ENCODE measurements at places on chromosomes 6 and 20.

- DNase-seq: no peak
Measured at GRCh38 chr20:7695635-7696034, 244.6 kb downstream of the HAO1 start.

- DNase-seq: no peak
Measured at GRCh38 chr6:156780962-156781853, 4.0 kb downstream of the ARID1B start.

DNA sequence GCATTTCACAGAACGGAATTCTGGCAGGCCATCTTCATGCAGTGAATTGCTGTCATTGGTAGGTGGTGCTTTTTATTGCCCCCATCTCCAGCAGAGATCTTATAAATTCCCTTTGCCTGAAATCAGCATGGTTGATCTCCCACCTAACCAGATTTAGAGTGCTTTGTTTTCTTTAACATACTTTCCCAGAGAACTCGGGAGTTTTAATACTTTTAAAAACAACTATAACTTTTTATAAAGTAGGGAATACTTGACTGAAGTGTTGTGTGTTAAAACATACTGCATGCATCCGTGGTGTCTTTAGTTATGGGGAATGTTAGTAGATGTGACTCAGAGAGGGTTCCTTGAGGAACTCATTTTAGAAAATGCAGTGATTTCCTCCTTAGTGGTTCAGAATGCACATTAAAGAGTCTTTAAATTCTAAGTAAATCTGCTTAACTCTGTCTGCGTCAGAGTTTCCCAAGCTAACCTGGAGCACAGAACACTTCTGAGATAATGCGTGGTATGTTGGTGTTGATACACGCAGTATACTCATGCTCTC is 54.9 kb downstream of the AKAP12 start:
- no peak for DNase-seq

- DNase-seq: no peak
Measured at GRCh38 chr6:152057832-152058498, 250.5 kb downstream of the ESR1 start.

DNA sequence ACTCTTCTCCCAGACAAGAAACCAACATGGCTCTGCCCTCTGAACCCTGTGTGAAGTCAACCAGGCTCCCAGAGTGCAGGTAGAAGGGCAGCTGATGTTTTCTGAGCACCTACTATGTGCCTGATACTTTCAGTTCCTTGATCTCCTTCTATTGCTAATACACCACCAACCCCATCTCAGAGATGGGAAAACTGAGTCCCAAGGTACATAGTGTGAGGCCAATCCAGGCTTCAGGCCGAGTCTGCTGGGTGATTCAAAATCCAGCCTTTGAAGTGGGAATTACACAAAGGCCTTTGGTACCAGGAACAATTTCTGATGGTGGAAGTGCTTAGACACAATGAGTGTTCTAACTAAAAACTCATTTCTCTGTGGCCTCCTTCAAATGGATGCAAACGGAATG is 96.3 kb downstream of the NFATC2 start:
- no peak for DNase-seq

GRCh38 chr6:85865420-85866369 is 223.0 kb upstream of the SYNCRIP start:
- no peak for DNase-seq

GRCh38 chr6:149028767-149029405 is 282.1 kb downstream of the UST start:
- DNase-seq: peak; percentile 96

- no peak for DNase-seq
Measured at GRCh38 chr20:41345729-41346067, 5.1 kb downstream of the LPIN3 start.

- DNase-seq: no peak
Measured at GRCh38 chr6:43779852-43780236, 9.8 kb downstream of the VEGFA start.

DNA sequence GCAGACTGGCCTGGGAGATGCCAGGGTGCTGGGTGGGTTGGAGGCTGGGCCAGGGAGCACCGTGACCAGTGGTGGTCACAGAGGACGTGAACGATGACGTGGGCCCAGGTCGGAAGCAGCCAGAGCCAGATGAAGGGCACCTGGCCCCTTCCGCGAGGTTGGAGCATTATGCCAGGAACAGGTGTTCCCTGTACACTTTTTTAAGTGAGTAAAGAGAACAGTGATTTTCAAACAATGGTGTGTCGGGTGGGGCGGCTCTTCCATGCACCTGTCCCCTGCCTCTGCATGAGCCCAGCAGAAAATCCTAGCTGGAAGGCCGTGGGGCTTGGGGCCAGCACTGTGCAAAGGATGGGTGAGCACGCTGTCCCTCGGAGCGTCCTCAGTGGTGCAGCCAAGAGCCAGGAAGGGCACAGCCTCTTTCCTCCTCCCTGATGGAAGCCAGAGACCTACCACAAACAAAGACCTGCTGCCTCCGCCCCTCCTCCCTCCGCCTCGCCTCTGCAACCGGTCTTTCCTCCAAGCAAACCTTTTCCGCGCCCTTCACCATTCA is 350.5 kb downstream of the ZFAND3 start:
- DNase-seq: no peak

DNA sequence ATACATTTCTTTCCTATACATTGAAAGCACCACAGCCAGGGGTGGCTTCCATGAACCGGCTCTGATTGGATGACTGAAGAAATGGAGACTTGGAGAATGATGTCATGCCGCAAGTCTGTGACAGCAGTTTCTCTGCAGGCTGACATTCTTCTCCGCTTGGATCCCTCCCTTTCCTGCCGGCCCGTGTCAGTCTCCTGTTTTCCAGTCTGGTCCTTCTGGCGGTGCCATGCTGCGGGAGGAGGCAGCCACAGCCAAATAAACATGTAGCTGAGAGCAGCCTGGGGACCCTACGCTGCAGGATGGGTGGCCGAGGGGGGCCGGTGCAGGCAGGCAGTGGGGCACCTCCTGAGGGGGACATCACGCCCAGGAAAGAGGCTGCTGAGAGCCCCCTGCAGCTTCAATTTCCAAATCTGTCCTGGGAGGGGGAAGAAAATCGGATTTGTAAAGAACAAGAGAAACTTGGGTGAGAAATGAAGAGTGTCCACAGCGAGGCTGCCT is 178.0 kb downstream of the TAF4 start:
- DNase-seq: no peak

GRCh38 chr6:10947966-10948365 is 61.1 kb downstream of the SYCP2L start:
- no peak for DNase-seq

- DNase-seq: no peak
Measured at GRCh38 chr20:52405986-52406385, 214.4 kb upstream of the ZFP64 start.

- peak; percentile 96 for DNase-seq
Measured at GRCh38 chr6:134720353-134721059, 229.4 kb downstream of the ALDH8A1 start.

DNA sequence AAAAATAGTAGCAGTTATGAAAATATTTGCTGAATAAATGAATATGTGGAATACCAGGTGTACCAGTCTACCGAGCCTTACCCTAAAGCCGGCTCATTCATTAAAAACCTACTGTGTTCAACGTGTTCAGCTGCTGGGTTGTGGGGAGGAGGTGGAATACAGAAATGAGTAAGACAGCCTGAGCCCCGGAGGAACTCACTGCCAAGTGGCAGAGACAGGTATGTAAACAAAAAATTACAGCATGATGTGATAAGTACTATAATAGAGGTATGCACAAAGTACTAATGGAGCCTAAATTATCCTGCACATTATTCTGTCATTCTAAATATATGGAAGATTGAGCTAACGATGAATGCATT is 6.8 kb upstream of the ADTRP start:
- no peak for DNase-seq

- no peak for DNase-seq
Measured at GRCh38 chr6:154382740-154383139, 26.1 kb upstream of the IPCEF1 start.

DNA sequence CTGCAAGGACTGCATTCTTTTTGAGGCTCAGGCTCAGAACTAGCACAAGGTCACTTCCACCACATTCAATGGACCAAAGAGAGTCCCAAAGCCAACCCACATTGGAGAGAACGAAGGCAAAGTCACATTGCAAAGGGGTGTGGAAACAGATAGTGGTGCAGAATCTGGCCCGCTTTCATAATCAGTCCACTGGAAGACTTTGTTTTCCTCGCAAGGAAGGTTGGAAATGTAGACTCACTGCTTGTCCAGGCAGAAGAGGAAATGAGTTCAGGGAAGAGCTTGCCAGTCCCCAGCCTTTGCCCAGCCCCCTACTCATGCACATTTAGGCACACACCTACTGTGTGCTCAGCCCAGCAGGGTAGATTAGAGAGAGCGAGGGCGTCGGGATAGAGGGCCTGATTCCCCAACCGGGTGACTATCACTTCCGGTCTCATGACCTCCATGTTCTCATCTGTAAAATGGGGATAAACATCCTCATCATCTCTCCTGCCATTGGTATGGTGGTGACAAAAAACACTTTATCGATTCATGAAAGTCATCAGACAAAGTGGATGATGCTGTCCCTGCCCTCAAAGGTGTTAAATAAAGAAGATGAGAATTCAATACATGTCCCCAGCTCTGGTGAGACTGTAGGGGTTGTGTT is 24.3 kb upstream of the CCN5 start:
- DNase-seq: no peak

- DNase-seq: no peak
Measured at GRCh38 chr20:44780226-44780625, 30.1 kb downstream of the RIMS4 start.

DNA sequence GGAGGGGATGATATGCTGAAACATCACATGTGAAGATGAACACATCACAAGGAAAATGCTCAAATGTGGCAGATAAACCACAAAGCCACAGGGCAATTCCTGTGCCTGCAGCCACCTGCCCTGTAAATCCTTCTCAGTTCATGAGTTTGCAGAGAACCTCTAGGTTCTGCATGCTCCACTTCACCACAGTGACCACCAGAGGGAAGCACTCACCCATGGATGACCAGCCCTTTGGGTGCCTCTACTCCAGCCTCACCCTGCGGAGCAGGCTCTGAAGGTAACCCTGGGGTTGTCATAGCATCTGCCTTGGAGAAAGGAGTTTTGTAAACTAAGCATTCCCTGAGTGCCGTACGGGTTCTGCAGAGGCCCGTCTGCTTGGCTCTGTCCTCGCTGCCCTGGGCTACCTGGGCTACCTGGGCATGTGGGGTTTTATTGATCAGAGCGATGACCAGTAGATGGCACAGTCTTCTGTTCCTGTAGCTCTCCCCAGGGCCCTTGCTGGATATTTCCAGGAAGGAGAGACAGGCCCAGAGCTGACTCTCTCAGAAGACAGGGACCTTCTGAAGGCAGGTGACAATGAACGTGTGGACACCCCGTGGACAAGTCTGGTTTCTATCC is 31.7 kb upstream of the CST1 start:
- DNase-seq: no peak

- DNase-seq: no peak
Measured at GRCh38 chr20:17967521-17968365, 851 bp downstream of the SNX5 start.

GRCh38 chr20:35595456-35595855 is 20.2 kb upstream of the SPAG4 start:
- no peak for DNase-seq

- DNase-seq: peak; percentile 84
Measured at GRCh38 chr6:163416557-163417253, 2.2 kb downstream of the QKI start.

DNA sequence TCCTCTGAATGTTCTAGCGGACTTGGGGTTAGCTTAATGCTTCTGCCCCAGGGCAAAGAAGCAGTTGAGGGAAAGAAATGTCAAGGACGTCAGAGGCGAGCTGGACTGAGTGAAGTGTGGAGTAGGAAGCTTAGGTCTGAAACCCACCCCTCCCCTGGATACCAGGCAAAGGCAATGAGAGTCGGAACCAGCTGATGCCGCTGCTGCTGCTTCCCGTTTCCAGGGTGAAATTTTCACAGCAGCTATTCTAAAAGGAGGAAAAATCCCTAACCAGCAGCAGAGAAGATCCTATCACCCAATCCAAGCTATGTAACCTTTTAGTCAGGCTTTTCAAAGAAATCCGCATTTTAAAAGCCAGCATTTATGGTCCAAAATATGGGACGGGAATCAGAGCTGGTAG is 564.3 kb downstream of the LMBRD1 start:
- no peak for DNase-seq

DNA sequence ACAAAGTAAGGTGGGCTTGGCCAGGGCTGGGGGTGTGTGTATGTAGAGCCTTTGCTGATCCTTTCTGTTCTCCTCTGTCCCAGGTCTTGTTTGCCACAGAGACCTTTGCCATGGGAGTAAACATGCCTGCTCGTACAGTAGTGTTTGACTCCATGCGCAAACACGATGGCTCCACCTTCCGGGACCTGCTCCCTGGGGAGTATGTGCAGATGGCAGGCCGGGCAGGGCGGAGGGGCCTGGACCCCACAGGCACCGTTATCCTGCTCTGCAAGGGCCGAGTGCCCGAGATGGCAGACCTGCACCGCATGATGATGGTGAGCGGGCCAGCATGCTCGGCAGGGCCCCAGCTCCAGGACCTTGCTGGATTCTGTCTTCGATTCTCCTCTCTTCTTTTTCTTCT is 6.2 kb downstream of the DXO start:
- no peak for DNase-seq

GRCh38 chr6:33132081-33132524 is 56.3 kb downstream of the HLA-DPB1 start:
- DNase-seq: no peak

DNA sequence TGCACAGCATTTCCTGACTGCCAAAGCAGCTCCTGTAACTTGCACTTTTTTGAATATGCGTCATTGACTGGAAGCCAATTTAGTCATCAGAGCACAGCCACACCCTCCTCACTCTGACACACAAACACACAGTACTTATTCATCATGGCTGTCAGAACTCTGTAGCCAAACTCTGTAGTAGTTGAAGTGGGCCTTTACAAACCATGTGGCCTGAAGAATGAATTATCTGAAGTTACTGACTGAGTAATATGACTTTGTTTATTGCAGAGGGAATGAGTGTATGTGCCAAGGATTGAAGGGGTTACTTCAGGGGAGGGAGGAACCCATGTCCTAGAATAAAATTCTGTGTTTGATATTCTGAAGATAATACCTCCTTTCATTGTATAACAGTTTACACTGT is 102.7 kb downstream of the FIG4 start:
- DNase-seq: no peak

DNA sequence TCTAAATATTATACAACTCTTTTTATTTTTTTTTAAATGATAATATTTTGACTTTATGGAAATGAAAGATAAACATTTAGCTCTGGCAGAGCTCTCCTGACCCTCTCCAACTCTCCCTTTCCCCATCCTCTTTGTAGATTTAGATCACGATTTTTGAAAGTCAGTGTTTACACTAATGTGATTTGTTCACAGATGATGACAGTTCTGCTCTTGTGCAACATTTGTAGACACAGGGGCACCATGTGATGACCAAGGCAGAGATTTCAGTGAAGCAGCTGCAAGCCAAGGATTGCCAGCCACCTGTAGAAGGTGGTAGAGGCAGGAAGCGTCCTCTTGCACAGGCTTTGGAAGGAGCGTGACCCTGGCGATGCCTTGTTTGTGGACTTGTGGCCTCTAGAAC is 483.2 kb downstream of the QKI start:
- no peak for DNase-seq

DNA sequence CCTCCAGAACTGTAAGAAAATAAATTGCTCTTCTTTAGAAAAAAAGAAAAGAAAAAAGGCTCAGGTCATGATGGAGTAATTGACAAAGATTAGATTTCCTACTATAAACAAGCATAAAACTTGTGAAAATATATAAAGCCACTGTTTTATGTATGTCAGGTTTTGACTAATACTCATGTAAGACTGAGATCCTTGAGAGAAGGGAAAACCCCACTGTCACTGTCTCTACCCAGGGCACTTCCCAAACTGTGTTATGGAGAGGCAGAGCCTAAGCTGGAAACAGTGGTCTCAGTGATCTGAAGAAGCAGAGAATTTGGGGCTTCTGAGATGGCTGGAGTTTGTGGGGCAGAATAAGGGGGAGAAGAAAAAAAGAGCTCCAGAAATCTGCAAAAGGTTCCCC is 7.6 kb downstream of the ACAT2 start:
- no peak for DNase-seq

All from SK-N-MC (cell line).